HEK293T (cell line): ENCODE measurements at places on chromosomes 4 and X.

GRCh38 chr4:73721435-73721834 is 18.9 kb upstream of the CXCL8 start:
- no peak for DNase-seq

GRCh38 chr4:158458271-158458895 is 63.3 kb upstream of the RXFP1 start:
- DNase-seq: no peak

DNA sequence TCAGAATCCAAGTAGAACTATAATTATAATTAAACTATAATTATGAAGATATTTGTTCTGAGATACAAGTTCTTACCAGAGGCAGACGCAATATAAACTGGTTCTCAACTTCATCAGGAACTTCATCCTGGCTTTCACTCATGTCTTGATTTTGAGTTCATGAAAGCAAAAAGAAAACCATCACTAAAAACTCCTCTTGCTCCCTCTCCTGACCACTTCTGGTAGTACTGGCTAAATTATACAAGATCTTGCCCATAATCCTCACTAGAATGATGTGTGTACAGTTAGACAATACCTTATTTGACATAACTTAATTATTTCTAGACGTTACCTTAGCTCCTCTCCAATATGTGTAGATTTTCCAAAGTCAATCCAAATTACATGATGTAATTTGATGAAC is 3.7 kb downstream of the TAF7L start:
- DNase-seq: peak; percentile 45

GRCh38 chr4:21454201-21454600 is 494.4 kb downstream of the KCNIP4 start:
- DNase-seq: no peak

- no peak for DNase-seq
These were observed 32.7 kb downstream of the ALPK1 start for GRCh38 chr4:112329672-112330375.
